ENCODE measurements at places on chromosomes 4 and X.

- DNase-seq = no peak
These were observed 19.2 kb downstream of the WFS1 start for GRCh38 chr4:6288871-6289270.

GRCh38 chr4:124526331-124526730 lies 186.2 kb downstream of the ANKRD50 start:
- DNase-seq = no peak

DNA sequence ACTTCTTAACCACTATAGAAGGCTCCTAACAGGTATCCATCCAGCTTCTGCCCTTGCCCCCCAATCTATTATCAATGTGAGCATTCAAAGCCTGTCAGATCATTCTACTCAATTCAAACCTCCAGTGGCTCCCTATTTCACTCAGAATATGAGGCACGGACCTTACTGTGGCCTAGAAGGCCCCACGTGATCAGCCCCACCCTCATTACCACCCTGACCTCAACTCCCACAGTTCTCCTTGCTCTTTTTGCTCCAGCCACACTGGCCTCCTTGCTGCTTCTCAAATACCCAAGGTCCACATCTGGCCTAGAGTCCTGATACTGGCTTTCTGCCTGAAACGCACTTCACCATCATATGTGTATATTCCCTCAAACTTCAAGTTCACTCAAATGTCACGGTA lies 18.7 kb downstream of the SEPSECS start:
- no peak for DNase-seq

DNA sequence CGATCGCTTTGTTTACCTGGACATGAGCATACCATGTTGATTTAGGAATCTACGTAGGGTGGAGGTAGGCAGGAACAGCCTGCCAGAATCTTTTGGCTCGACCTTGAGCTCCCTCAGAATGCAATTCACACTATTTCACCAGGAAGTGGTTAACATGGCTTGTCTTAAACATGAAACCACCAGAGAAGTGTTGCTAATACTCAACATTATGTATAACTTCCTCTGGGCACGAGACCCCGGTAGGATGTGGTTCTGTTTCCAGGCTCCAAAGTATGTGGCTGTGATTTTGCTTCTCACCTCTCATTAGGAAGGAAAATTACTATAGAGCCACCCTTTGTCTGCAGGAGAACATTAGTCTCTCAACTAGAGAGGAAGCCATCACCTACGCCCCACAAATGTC lies 59.0 kb upstream of the VCX3B start:
- DNase-seq = no peak

DNA sequence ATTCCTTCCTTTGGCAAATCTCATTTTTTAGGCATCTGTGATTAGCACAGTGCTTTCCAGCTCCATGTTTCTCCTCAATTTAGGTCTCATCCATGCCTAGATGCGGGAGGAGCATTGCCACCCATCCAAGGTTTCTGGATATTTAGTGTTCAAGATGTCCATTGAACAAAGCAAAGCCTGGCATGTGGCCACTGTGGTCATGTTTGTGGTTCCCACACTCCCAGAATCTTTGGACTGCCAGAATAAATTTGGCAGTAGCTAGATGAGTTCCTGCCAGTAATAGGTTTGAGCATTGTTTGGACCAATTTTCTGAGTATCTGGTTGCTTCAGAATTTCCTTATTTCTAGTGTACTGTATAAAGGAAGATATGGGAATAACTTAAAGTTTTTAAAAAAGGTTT lies 1124.1 kb downstream of the ADGRL3 start:
- no peak for DNase-seq

DNA sequence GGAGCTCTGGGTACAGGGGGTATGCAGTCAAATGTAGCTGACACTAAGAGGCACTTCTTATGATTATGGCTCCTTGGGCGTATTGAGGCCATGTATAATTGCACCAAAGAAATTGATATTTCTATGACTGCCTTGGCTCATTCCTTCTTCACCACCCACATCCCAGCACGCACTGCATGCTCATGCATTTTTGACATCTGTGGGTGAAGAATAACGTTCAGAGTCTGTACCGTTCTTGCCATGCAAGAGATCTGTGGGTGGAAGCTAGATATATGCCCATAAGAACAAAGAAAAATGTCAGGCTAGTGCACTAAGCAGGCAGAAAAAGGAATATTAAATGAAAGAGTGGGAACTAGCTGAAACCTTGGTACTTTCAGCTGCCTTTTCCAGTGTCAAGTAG lies 93.4 kb downstream of the EMCN start:
- no peak for DNase-seq

DNA sequence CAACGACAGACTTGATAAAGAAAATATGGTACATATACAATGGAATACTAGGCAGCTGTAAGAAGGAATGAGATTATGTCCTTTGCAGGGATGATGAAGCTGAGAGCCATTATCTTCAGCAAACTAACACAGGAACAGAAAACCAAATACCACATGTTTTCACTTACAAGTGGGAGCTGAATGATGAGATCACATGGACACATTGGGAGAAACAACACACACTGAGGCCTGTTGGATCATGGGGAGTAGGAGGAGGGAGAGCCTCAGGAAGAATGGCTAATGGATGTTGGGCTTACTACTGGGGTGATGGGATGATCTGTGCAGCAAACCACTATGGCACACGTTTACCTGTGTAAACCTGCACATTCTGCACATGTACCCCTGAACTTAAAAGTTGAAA lies 209.7 kb downstream of the SPRY1 start:
- DNase-seq = no peak

DNA sequence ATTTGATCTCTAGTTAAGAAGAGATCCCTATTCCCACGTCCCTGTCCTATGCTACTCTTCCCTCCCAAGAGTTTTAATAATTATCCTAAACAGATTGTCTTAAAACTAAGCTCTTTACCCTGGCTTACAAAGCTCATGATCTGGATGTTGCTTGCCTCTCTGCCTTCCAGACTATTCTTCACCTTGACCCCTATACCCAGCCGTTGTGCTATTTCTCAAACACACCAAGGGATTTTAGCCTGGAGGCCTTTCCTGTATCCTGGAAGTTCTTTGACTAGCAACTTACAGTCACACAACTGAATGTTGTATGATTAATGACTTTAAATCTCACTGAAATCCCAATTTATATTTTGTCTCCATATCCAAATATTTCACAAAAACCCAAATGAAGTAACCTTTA lies 314.9 kb downstream of the ADGRL3 start:
- no peak for DNase-seq

DNA sequence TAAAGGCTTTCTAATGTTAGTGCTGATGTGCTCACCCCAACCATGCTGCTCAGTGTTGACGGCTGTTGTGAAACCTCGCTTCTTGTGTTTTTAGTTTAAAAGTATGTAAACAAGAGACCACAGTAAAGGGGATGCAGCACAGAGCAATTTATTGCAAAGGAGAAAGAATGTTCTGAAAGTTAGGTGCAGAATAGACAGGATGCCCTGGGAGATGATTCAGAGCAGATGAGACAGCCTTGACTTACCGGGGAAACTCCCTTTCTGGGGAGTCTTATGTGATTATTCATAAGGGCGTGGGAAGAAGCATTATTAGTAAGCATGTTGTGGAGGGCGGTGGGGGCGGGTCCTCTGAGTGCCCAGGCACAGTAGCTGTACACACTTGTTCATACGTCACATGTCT lies 47.7 kb downstream of the EVC start:
- DNase-seq = no peak

GRCh38 chrX:124211312-124211942 lies 121.0 kb upstream of the TEX13D start:
- DNase-seq = no peak

GRCh38 chr4:151561551-151562256 lies 152.7 kb downstream of the FHIP1A start:
- no peak for DNase-seq

- DNase-seq = no peak
These were observed 15.9 kb downstream of the CCDC149 start for GRCh38 chr4:24896977-24897376.

GRCh38 chr4:185138161-185138560 lies 4.9 kb upstream of the SLC25A4 start:
- no peak for DNase-seq

GRCh38 chr4:100117750-100118149 lies 72.5 kb downstream of the DDIT4L start:
- no peak for DNase-seq

- no peak for DNase-seq
These were observed 1.4 kb downstream of the XK start for GRCh38 chrX:37686996-37687395.

DNA sequence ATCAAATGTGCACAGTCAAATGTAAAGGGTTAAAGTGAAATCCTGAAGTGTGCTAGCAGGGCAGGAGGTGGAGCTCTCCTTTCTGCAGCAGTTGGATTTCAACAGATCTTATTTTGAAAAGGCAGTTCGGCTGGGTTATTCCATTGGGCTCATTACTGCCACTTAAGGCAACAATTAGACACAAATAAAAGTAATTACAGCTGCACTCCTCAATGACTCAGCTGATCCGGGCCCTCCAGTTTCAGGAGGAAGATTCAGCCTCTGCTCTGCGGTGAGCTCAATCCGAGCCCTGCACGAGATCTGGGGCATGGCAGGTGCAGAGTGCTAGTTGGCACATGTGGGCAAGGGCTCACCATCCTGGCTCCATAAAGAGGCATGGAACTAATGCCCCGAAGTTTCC lies 85.4 kb downstream of the PHKA2 start:
- no peak for DNase-seq

All from activated CD8-positive, alpha-beta memory T cell treated with anti-CD3 and anti-CD28 coated beads for 1 hour (primary cell).